ENCODE measurements at places on chromosomes 16 and 17. TPM values are rescaled to one million over a fixed set of nuclear protein-coding genes. Genes with fewer than 3 reads are reported as not detected.

Gene GLTPD2
- not detected for total RNA-seq

- no peak for DNase-seq
Measured at GRCh38 chr17:61382796-61383688, 16.6 kb upstream of the TBX2 start.

- DNase-seq, result no peak
Measured at GRCh38 chr16:79769270-79769927, 168.9 kb upstream of the MAF start.

GRCh38 chr17:13421581-13422130 lies 180.1 kb downstream of the HS3ST3A1 start:
- DNase-seq, result no peak

Gene MT4
- total RNA-seq, result not detected

Gene GP2
- total RNA-seq, result not detected

DNA sequence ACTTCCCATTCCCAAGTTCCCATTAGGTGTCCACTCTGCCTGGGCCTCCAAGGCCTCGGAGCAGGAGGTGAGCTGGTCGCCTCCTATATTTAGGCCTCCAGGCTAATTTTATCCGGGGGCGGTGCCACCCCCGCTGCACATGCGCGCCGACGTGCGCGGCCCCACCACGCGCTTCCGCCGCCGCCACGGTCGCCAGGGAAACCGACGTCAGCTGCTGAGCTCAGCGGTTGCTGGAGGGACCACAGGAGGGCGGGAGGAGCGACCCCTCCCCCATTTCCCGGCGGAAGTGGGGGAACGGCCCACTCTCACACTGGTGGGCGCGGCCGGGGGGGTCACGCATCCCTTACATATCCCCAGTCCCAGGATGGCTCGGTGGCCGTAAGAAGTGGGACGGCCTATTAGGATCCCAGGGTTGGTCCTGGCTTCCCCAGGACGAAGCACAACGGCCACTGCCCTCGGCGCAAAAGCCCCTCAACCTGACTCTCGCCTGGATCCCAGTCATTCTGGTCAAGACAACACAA lies 1.0 kb downstream of the PER1 start:
- DNase-seq, result peak; percentile 89

DNA sequence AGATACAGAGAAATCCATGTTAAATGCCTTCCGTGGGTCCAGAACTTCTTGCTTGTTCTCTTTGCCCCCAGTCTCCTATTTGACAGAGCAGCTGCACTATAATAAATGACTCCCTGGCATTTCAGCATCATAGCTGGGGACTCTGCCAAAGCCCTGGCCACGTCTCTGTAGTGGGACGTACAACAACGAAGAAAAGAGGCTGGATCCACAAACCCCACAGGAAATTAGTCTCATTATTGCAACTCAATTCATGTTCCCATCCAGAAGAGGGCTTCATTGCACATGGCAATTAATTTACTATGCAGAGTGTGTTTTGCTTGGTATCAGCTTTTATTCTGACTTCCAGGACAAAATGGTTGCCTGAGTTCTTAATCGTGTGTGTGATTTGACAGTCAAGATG lies 121.3 kb downstream of the CDH13 start:
- DNase-seq, result no peak

Gene FKBP10
- total RNA-seq, result 7.8 TPM

DNA sequence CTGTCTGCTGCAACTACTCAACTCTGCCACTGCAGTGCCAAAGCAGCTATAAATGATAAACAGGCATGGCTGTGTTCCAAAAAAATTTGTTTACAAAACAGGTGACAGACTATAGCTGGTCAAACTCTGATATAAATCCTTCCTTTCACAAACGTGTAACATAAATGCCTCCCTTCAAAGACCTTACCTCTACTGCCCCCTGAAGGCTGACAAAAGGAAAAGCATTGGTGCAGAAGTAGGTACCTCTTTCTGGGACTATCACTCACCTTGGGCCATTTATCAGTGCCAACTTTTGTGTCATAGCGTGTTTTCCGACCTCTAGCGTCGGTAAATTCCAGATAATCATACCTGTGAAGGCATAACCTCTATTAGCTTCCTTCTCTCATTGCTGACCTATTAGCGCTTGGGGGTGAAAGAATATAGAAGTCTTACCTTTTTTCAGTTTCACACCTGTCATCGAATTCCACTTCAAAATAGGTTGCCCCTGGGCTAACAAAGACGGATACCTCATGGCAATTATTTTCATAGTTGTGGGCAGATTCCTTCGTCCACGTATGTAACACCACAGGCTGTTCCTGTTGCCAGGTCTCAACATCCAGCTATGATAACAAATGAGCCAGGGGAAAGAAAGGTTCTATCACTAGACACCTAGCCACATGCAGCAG lies 67.9 kb downstream of the ZZEF1 start:
- peak; percentile 62 for DNase-seq

DNA sequence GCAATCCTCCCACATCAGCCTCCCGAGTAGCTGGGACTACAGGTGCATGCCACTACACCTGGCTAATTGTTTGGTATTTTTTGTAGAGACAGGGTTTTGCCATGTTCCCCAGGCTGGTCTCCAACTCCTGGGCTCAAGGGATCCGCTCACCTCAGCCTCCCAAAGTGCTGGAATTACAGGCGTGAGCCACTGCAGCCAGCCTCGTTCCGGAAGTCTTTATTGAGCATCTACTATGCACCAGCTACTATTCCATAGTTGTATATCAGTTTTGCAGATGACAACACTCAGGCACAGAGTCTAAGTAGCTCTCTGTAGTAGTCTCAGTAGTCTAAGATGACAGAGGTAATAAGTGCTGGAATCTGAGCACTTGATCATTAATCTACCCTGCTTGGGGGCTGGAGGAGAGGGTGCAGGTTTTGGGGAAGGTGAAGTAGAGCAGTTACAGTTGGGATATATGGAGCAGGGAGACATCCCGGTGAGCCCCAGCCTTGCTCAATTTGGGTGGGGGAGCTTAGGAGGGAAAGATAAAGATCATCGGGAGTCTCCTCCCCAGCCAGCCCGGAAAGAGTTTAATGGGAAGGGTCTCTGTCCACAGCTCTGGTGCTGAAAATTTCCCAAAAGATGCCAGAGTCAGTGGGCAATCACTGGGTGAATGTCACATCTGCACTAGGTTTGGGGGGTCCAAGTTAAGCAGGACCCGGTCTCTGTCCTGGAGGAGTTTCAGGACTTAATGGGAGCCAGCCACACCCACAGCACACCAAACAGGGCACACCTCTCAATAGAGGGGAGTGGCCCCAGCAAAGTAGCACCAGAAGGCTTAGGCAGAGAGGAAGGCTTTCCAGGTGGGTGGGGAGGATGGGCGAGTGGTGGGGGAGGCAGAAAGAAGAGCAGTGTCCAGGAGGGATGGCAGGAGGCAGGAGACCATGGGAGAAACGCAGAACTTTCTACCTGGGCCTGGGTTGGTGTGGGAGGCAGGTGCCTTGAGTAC lies 1.7 kb downstream of the OTOP3 start:
- DNase-seq, result no peak

DNA sequence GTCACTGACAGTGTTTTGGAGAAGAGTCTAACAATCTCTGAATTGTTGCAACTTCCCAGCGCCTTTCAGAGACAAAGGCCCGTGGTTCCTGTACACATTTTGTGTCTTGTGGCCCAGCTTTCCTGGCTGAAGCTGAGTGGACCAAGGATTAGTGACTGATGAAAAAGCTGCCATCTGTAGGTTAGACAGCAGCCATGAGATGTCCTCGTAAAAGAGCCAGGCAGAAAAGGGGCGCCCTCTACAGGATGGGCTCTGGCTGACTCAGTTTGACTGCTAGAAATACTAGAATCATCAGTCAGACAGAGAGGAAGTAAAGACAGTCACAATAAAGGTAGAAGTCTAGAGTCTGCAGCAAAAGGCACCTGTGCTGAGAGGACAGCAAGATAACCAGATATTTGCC lies 26.5 kb upstream of the NF1 start:
- DNase-seq, result peak; percentile 71

DNA sequence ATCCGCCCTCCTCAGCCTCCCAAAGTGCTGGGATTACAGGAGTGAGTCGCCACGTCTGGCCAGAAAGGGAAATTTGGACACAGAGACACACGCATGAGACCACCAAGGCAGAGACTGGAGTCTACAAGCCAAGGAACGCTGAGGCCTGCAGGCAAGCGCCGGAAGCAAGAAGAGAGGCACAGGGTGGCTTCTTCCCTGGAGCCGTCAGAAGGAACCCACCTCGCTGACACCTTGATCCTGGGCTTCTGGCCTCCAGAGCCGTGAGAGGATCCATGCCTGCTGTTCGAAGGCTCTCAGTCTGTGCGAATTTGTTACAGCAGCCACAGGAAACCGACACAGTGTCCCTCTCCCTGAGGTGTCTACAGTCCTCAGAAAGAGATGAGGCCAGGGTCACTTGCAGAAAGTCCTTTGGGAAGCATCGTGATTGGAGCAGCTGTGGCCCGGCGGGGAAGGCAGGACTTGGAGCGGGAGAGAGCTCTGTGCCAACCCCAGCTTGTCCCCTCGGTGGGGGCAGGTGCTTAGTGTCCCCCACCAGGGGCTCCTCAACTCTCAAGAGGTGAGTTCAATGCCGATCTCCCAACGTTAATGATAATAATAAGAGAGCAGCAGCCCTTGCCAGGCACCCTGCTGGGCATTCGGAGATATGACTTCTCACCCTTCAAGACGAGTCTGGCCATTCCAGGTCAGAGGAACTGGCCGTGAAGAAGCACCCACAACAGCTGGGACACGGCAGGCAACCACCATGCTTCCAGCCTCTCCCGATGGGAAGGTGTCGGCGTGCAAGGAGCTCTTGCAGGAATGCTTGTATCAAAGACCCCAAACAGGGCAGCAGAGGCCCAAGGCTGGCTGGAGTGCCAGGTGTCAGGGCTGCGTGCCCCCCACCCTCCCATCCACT lies 68.4 kb upstream of the TNRC6C start:
- DNase-seq, result no peak

Gene GSG1L2
- not detected for total RNA-seq

DNA sequence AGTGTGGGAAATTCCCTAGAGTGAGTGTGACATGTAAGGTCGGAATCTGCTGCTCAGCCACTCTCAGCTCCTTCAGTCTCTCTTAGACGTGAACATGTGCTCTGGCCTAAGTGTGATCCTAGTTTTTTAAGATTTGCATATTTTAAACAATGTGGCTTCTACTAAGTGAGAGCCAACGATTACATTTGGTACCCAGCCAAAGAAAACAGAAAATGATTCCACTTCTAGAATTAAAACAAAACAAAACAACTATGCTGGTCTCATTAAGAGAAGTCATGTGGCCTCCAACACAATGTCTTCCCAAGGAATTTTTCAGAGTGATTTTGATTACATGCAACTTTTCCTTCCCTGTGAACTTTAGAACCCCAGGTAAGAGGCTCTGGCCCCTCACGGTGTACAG lies 10.1 kb downstream of the TMEM238L start:
- no peak for DNase-seq

Gene CD300H
- total RNA-seq, result not detected

Gene CDH5
- total RNA-seq, result 0.09 TPM

Gene KSR1
- total RNA-seq, result 4.1 TPM

Gene MAPT
- not detected for total RNA-seq

- DNase-seq, result peak; percentile 23
Measured at GRCh38 chr16:3401719-3402397, 843 bp downstream of the ZNF174 start.

DNA sequence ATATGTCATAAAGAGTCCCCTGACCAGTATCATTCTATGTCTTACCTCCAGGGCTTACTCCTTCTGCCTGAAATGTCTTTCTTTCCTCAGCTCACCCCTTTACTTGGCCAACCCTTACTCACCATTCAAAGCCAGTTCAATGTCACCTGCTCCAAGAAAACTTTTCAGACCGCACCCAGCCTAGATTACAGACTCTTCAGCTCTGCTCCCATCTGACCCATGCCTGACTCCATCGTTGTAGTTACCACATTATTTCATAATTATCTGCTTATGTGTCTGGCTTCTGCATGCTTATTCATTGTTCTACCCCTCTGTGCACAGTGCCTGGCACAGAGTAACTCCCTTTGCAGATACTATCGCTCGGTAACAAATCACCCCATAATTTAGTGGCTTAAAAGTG lies 62.5 kb upstream of the TOB1 start:
- DNase-seq, result no peak

DNA sequence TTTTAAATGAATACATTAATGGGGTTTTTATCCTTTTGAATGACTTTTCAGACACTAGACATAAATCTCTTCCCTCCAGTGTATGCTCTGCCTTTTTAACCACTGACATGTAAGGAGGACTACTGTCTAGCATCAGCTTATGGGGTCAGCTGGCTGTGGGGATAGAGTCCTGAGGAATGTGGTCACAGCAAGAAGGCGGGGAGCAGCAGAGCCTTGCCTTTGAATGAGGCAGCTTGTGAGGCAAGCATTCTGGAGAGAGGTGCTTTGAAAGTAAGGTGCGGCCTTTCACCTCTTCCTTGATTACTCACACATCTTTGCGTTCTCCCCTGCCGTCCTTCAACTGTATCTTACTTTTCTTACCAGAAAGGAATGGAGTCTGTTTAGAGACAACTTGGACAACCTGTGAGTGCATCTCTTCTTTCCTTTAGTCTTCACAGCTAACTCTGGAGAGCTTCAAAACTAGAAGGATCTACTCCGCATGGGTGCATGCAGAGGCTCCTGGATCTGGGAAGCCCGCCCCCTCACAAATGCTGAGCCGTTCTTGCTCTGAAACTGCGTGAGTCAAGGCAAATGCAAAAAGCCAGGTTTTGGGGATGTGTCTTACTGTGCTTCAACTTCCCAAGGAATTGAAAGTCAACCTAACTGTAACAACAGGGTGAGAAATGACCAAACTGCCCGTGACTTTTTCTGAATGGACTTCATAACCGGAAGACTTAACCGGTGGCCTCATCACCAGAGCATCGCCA lies 49.9 kb downstream of the ADCY7 start:
- no peak for DNase-seq

DNA sequence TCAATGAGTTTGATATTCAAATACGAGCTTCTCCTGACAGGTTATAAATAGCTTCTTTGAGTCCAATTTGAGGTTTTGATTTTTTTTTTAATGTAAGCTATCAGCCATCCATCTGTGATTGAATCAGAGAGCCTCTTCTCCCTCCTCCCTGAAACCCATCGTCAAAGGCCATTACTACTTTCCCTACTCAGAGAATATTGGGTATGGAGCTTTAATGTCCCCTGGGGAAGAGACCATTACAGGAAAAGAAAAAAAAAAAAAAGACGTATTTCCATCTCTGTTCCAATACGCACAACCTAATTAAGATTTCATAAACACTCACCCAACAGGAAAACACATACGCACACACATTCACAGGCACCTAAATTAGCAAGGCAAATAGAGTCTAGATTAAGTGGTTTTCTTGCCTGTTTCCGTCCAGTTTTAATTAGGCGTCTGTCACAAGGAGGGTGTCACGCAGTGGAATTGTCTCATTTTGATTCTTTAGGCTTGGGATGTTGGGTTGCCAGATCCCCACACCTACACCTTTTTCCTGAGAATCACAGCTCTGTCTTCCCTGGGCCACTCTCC lies 194.3 kb upstream of the RPL38 start:
- no peak for DNase-seq

- peak; percentile 70 for DNase-seq
Measured at GRCh38 chr17:48307814-48308411, 122.1 kb downstream of the SKAP1 start.

GRCh38 chr16:71929048-71929447 lies 33.7 kb downstream of the IST1 start:
- no peak for DNase-seq

Gene PHF23
- total RNA-seq, result 36.5 TPM

Data from OCI-LY7 (cell line).